ENCODE measurements at places on chromosomes 5 and 9. TPM values are rescaled to one million over a fixed set of nuclear protein-coding genes. Genes with fewer than 3 reads are reported as not detected.

- DNase-seq = no peak
Measured at GRCh38 chr9:95937131-95937530, 61.6 kb downstream of the ERCC6L2 start.

DNA sequence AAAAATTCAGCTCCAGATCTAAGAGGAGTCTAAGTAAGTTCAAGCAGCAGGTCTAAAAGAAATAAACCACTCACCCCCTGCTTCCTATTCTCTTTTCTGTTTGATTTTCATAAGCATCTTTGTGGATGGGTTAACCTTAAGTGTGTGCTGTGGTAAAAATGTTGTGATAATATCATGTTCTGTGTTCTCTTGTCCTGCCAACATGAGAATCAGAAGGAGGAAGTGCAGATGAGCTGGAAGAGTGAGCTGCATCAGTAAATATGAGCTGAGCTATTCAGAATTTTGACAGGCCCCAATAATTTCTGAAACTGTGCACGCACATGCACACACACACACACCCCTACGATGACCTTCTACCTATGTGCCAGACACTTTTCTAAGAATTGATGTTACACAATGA is 186.5 kb upstream of the ANKRD55 start:
- DNase-seq = no peak

Gene CYFIP2
- 59.4 TPM for total RNA-seq

GRCh38 chr9:137220317-137221094 is 1.5 kb downstream of the RNF208 start:
- DNase-seq = no peak

GRCh38 chr9:26462751-26463150 is 429.9 kb downstream of the CAAP1 start:
- DNase-seq = no peak

GRCh38 chr5:66741394-66741793 is 145.2 kb downstream of the MAST4 start:
- no peak for DNase-seq

DNA sequence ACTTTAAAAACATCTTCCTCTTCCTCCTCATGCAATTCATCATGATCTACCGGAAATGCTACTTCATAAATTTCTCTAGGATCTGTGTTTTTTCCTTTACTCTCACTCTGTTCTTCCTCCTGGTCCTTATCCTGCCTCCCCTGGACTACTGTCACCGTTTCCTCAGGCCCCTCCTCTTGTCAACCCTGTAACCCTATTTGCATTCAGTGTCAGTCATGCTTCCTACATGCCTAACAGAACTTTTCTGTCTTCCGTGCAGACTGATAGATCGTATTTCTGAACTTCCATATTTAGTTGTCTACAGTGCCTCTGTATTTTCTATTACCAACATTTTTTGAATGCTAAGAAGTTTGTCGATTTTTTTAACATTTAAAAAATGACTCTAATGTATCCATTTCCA is 27.3 kb downstream of the HTR4 start:
- no peak for DNase-seq

- DNase-seq = no peak
Measured at GRCh38 chr5:39108987-39109386, 34.8 kb upstream of the RICTOR start.

DNA sequence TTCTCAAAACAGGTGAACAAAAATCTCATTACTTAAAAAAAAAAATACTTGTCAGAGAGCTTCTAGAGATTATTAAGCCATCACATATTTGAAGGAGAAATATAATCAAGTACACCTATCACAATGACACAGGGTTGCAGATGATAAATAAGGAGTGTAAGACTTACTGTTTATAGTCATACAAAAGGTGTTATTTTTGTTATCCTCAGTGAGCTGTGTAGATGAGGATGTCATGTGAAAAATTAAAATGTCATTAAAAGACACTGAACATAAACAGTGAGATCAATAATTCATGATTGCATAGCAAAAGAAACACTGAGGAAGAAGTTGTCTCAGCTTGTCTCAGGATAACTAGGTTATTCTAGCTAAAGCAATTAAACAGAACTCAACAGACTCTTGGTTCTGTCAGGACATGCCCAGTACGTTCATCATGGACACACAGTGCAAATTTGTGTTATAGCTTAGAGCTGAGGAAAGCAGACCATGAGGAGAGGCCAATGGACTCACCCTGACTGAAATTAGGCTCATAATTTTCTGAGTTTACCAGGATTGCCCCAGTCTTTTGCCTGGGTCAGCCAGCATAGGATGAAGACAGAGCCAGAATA is 1162.6 kb upstream of the C9orf72 start:
- no peak for DNase-seq

Gene MRNIP
- total RNA-seq = 47.6 TPM

DNA sequence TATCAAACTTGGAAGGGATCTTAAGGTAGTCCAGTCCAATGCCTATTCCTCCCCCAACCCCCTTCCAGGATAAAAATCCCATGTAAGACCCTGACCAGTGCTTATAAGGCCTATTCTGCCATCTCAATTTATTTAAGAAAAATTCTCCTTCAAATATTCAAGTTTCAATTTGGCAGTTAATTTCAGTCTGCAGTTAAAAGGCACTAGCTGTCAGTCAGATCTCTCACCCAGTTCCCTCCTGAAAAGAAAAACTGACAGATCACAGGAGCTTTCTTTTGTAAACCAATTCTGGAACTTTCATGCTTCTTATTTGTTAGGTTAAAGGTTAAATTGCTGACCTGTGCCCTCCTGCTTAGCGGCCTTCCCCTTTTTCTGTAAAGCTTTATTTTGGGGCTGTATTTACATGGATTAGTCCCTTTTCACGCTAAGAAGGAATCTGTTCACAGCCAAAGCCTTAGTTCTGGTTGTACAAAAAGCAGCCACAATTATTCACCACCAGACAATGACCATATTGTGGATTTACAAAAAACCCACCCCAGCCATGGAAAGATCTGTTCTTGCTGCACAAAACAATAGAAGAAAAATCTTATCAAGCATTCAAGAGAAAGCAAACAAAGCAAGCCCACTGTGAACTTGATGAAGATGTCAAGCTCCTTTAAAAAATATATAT is 68.7 kb downstream of the DENND1A start:
- no peak for DNase-seq

DNA sequence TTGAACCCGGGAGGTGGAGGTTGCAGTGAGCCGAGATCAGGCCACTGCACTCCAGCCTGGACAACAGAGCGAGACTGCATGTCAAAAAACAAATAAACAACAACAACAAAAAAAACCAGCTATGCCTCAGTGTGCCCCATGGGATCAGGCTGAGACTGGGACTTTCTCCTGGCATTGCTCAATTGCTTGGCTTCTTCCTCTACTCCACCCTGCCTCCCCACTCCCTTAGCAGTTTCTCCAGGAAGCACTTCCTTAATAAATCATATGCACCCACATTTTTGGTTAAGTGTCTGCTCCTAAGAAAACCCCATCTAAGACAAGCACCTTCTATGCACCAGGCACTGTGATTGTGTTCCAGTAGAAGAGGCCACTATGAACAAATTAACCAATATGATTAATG is 41.0 kb upstream of the TMEM252 start:
- DNase-seq = no peak

Gene FOXD4L5
- not detected for total RNA-seq

DNA sequence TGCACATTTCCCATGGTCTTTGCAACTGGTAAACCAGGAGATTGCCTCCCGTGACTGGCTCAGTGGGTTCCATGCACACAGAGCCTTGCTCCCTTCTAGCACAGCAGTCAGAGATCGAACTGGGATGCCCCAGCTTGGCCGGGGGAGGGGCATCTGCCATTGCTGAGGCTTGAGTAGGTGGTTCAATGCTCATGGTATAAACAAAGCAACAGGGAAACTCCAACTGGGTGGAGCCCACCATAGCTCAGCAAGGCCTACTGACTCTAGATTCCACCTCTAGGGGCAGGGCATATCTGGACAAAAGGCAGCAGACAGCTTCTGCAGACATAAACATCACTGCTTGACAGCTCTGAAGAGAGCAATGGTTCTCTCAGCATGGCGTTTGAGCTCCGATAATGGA is 67.0 kb upstream of the PPP1R2B start:
- no peak for DNase-seq

DNA sequence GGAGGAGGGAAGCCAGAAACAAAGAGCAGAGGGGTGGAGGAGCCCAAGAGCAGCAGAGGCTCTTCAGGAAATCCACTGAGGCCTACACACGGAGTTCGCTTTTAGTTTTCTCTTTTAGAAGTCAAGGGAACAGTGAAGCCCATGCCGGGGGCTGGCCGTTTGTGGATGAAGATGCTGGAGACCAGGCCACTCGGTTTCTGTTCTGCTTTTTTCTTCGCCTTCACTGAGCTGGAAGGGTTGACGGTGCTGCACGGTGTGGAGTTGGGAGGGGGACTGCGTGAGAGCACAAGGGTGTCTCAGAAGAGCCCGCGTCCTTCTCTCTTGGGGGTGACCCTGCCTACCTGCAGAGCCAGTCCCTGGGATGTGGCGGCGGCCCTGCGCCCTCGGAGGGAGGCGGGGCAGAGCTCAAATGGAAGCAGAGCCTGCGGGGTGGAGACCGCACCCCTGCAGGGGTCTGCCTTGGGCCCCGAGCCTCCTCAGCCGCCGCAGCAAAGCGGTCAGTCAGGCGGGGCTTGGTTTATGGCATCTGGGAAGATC is 68.5 kb upstream of the CACNA1B start:
- no peak for DNase-seq

GRCh38 chr9:123753016-123753415 is 176.9 kb downstream of the DENND1A start:
- DNase-seq = no peak

- no peak for DNase-seq
Measured at GRCh38 chr5:45596320-45596719, 99.9 kb downstream of the HCN1 start.

Gene IGFBPL1
- total RNA-seq = 26.7 TPM

Gene SPINK6
- not detected for total RNA-seq

Gene AQP3
- 33.1 TPM for total RNA-seq

GRCh38 chr9:102135768-102136167 is 397.3 kb upstream of the GRIN3A start:
- no peak for DNase-seq

Gene MRRF
- total RNA-seq = 51.4 TPM

- no peak for DNase-seq
Measured at GRCh38 chr5:102809033-102809432, 53.9 kb downstream of the PAM start.

- DNase-seq = no peak
Measured at GRCh38 chr5:65203746-65204145, 278.0 kb downstream of the ADAMTS6 start.

Gene GABRG2
- 0.24 TPM for total RNA-seq

- no peak for DNase-seq
Measured at GRCh38 chr9:133950629-133951111, 41.5 kb downstream of the VAV2 start.

Gene TNFSF15
- total RNA-seq = 7.3 TPM

GRCh38 chr5:36049949-36050348 is 16.7 kb downstream of the UGT3A2 start:
- DNase-seq = no peak

GRCh38 chr5:67353500-67354450 is 157.2 kb upstream of the CD180 start:
- no peak for DNase-seq

Gene PCDHB4
- 2.7 TPM for total RNA-seq

DNA sequence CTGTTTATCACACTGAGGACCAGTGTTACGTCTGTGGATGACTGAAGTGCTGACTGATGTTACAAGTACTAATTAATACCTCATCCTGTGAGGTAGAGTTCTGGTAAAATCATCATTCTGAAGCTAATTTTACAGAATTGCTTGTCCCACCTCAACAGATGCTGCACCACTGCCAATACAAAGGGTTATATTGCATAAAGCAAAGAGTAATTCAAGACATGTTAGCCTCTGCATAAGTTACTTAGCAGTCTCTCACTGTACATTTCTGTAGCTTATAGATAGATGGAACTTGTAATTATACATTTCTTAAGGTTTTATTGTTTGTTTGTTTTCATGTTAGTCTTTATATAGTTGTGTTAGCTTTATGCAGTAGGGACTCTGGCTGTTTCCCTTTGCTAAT is 513.6 kb downstream of the ANXA1 start:
- DNase-seq = no peak
